ENCODE measurements at places on chromosomes 5 and 9.

DNA sequence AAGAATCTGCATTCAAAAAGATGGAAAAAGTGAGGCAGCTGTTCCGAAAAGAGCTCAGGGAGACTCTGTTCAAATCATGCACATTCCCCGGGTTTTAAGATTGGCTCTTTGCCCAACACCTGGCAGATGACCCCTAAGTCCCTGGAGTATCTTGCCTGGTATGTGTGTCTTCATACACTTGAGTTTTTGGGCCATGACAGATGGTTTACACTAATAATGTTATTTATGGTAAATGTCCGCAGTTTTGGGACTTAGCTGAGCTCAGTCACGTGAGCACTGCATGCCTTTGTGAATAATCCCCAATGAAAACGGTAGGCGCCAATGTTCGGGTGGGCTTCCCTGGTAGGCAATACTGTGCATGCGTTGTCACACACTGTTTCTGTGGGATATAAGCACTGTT lies 316.1 kb downstream of the PRDM9 start:
- DNase-seq = no peak

GRCh38 chr5:157681048-157681447 lies 9.7 kb downstream of the C5orf52 start:
- no peak for DNase-seq

GRCh38 chr9:21933865-21934264 lies 60.3 kb downstream of the CDKN2A start:
- DNase-seq = no peak

GRCh38 chr5:83370957-83371356 lies 100.6 kb upstream of the VCAN start:
- DNase-seq = no peak

DNA sequence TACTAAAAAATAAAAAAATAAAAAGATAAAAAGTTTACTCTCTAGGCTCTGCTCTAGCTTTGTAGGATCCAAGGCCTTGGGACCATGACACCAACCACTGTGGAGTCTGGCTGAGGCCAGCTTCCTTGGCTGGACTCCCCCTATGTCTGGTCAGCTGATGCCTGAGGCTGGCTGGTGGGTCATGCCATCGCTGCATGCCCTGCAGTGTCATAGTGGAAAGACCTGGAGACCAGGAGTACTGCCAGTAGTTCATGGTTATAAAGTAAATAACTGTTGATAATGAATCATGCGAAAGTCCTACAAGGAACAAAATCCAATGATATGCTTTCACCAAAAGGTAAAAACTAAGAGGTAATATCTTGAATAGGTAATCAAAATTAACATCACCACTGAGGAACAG lies 43.2 kb downstream of the GARNL3 start:
- DNase-seq = no peak

- DNase-seq = no peak
These were observed 189.1 kb upstream of the ANKRD55 start for GRCh38 chr5:56422076-56422762.

DNA sequence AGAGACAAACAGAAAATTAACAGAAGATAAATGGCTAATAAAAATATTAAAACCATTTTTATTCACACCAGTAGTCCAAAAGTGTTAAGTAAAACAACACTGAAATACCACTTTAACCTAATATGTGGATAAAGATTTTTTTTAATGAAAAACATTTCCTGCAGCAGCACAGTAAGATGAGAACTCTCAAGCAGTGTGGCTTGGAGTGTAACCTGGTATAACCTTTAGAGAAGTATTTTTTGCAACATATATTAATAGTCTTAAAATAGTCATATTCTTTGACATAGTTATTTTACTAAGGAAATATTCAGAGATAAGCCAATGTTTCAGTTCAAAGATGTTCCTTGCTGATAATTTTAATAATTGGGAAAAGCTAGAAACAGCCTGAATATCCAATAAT lies 644.4 kb downstream of the PDE4D start:
- DNase-seq = no peak

GRCh38 chr5:175523292-175523691 lies 44.9 kb downstream of the SFXN1 start:
- no peak for DNase-seq

GRCh38 chr5:16364910-16365309 lies 100.7 kb downstream of the ZNF622 start:
- DNase-seq = no peak

DNA sequence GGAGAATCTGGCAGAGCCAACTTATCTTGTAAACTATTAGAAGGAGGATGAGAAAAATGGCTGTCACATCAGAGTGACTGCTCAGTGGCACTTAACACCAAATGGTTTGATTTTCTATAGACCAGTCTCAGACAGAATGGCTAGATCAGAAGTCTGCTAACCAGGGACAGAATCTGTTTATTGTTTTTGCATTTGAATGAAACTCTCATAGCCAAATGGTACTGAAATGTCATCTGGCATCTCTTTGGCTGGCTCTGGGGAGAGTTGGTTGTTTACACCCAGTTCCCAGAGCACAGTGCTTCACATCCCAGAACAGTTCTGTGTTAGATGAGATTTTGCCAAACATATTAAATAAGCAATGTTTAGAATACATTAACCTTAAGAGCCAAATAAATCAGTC lies 106.6 kb upstream of the HMHB1 start:
- DNase-seq = no peak

DNA sequence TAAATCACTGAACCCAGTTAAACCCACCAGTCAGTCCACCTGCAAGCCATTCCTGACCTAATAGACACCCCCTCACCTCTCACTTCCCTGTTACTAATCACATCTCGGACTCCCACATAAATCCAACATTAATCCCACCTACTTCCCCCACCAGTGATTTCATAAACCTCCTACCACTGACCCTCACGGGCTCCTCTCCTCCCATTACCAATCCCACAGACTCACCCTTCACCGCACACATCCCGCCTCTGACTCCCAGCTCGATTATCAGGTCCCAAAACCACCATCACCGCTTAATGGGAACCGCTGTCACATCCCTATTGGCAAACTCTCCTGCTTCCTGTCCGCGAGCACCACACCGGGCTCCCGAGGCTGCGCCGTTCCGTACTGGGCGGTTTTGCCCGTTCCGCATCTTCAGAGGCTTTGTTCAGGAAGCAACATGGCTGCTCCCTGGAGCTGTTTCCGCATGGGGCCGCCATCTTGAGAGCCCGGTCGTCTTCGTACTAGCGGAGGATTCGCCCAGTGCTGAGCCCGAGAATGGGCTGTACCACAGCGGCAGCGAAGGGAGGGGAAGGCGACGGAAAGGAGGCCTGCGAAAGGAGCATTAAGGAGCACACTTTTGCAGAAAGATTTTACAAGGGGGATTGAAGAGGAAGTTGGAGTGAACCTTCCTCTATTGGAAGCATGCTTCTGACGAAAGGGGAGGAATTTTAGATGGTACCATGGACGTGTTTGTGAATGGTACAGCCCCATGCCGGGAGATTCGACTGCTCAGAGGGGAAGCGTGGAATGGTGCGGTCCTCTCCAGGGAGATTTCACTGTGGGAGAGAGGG lies at the start of gene ZNF300:
Gene ZNF300, minus strand, starts transcription at position 502 of the 833 bp plus-strand sequence. CDS start 1,825 bp downstream, outside the sequence.
- peak; percentile 96 for DNase-seq

- DNase-seq = peak; percentile 25
These were observed 607 bp downstream of the SPEF2 start for GRCh38 chr5:35618304-35618636.

- DNase-seq = peak; percentile 44
These were observed 221.6 kb downstream of the ACTL7B start for GRCh38 chr9:108634204-108634603.

DNA sequence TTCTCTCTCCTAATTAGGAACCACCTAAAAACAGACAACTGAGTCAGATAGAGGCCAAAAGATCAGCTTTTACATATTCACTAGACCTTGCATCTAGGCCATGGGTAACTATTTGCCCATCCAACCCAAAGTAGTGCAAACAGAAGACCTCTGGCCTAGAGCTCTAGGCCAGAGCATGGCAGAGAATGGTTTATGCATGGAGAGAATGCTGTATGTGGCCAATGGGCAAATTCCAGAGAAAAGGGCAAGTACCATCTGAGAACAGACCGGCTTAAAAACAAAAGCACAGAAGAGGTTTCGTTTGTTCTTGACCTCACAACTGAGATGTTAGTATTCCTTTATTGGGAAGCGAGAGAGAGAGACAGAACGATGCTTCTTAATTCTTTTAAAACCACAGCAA lies 151.7 kb upstream of the RFX3 start:
- no peak for DNase-seq

DNA sequence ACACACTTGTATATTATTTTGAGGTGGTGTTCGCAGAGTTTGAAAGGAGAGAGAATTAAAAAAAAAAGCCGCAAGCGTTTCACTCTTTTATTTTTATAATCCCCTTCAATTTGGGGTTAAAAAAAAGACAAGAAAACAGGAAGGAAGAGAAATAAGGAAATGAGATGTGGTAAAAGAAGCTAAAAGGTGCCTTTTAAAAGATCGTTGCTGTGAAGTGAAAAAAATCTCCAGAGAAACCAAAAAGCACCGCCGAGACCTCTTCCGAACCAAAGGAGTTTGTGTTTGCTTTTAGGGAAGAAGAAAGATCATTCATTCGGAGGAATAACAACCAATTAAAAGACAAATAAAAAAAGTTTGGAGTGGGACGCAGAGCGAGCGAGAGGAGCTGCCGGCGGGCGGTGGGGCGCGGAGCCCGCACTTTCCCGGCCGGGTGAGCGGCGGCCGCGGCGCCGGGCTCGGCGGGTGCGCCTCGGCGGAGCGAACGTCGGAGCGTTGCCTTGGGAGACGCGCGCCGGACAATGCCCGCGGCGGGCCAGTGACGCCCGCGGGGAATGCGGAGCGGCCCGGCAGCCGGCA lies 355 bp downstream of the TLE4 start:
- DNase-seq = no peak

DNA sequence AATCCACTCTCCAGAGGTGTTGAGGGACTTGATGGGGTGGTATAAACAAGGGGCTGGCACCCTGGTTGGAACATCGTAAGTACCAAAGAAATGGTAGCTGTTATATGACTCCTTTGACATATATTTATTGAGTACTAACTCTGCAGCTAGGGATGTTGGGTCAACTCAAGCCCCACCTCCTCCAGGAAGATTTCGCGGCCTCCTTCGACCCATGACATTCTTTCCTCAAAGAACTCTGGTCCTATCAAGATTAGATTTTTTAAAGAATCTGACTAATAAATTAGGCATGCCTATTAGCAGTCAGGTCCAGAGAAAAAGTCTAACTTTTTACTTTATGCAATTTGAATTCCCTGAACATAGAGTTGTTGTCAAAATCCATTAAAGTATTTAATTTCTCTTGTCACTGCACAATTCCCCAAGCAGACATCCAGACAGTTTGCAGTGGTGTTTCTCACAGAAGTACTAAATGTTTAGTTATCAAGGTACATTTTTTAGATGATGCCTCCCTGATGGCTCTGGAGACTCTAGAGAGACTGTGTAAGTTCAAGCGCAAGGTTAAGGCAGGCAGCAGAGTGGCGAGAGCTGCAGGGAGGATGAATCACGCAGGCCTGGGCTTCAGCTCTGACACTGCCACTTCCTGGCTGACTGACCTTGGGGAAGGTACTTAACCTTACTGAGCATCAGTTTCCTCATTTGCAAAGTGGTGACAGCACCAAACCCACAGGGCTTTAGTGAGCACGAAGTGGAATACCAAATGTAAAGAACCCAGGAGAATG lies 209.6 kb downstream of the TTLL11 start:
- DNase-seq = no peak

DNA sequence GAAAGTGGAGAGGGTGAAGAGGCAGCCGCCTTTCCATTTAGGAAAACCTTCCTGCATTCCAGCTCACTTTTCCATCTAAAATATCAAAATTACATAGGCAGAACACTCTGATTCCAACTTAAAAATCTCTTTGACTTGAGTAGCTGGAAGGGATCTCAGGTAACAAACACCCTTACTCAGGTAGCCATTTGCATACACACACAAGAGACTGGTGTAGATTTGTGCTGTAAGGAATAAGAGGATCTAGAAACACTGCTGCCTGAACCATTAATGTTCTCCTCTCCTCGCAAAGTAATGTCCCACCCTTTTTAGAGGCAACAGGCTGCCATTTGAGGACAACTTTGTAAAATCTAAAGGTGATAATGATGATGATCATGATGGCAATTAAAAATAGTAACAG lies 53.5 kb downstream of the BNC2 start:
- no peak for DNase-seq

DNA sequence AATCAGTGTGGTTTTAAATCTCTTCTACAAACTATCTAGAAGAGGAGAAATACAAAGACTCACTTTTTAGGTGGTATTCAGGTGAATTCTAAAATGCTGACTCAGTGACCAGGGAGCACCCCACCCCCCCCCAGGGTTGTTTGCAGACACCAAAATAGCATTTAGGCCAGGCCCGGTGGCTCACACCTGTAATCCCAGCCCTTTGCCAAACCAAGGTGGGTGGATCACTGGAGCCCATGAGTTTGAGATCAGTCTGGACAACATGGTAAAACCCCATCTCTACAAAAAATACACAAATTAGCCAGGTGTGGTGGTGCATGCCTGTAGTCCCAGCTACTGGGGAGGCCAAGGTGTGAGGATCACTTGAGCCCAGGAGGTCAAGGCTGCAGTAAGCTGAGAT lies 119.0 kb upstream of the LMX1B start:
- no peak for DNase-seq

DNA sequence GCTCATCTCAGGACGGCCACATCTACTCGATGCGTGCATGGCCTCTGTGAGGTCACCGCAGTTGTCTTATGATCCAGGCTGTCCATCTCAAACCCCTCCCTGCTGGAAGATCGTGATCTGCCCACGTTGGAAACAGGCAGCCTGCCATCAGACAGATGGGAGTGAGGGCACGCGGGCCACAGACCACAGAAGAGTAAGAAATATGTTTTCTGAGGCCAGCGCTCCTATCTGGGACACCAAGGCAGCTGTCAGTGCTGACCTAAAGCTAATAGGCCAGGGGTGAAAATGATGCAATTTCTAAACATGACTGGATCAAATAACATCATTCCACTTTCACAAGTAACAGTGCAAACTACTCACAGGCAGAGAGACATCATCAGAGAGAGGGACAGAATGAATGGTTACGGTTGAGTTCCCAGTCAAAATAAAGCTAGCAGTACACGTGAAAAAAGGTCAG lies 57.1 kb upstream of the CER1 start:
- no peak for DNase-seq

- DNase-seq = no peak
These were observed 5.1 kb upstream of the TESK1 start for GRCh38 chr9:35599763-35600604.

All from AG08395 (cell line).